ENCODE measurements at places on chromosomes 13 and 19.

GRCh38 chr13:51324714-51325420, 14.6 kb upstream of the SERPINE3 start:
- no peak for DNase-seq

- DNase-seq, result peak; percentile 37
Observed at GRCh38 chr13:40666933-40667621, 636 bp upstream of the FOXO1 start.

- no peak for DNase-seq
Observed at GRCh38 chr13:45752510-45752909, 50.4 kb downstream of the CBY2 start.

DNA sequence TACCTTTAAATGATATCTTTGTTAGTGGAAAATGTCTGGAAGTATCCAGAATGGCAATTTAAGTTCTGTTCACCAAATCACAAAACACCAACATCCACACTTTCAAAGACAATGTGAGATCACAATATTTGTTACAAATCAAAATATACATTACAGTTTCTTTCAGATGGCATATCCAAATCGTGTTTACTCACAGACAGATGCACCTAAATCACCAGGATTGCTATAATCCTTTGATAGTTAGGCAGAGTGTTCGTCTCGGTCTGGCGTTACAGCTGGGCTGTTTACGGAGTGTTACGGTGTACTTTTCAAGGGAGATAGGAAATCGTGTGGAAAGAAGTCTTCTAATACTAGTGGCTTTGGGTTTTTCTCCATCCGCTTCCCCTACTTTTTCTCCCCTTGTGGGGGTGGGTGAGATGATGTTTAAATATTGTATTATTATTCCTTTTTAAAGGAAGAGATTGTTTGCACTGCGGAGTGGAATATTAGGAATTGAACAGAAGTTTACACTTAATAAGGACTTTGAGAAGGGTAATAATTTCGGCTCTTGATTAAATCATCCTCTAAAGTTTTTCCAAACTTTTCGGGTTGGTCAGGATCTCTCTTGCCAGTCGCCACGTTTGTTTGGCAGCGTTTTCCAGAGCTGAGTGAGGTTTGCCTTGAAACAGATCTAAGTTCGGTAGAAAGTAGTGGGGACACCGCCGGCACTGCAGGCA, 1.8 kb downstream of the MAB21L1 start:
- no peak for DNase-seq

DNA sequence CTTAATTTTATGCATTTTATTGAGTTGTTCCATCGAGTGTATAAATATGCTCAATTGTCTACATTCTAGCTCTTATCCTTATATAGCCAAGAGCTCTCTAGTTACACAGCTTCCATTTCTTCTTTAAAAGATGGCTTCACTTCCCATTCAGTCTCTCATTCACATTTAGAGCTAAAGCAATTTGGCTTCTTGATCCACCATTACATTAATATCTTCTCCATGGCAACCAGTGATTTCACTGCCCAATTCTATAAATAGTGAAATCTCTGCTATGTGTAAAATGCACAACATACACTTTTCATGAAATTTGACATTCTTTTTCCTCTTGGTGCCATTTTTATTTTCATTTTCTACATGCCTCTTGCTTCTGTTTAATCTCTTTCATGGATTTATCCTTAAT, 696.9 kb upstream of the ATXN8OS start:
- no peak for DNase-seq

- no peak for DNase-seq
Observed at GRCh38 chr19:40089462-40089861, 1.3 kb downstream of the ZNF780A start.

GRCh38 chr13:79723519-79724024, 242.6 kb downstream of the NDFIP2 start:
- no peak for DNase-seq

GRCh38 chr19:41244117-41244516, 20.1 kb upstream of the HNRNPUL1 start:
- DNase-seq, result no peak

- DNase-seq, result no peak
Observed at GRCh38 chr13:98778749-98779148, 26.3 kb upstream of the SLC15A1 start.

DNA sequence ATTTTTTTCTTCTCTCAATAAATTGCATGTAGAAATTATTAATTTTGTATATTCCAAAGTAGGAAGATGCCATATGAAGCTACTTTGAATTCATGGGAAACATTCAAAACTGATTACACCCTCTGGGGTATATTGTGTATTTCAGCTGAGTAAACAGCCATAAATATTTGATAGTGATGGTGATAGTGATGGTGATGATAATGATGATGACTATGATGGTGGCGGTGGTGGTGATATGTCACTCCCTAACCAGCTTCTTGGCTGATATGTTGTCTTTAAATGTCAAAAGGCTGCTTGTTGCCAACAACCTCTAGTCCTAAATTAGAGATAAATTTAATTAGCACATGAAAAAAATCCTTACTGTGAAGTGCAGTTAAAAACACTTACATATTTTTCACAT, 102.0 kb downstream of the LRCH1 start:
- DNase-seq, result no peak

GRCh38 chr13:111561091-111561781, 240.8 kb downstream of the TEX29 start:
- no peak for DNase-seq

DNA sequence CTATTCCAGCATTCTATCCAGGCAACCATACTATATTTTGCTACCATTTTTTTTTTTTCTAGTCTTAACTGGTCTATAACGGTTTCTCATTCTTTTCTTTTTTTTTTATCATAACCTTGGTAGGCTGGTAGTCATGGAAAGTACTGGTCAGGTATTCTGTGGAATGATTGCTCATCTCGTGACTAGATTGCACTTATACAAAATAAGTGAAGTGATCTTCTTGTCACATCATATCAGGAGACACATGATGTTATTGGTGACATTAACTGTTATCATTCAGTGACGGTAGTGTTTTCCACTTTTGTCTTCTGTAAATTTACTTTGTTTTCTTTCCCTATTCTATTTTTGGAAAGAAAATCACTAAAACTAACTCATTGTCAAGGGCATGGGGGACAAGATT, 239.3 kb upstream of the SLITRK6 start:
- DNase-seq, result no peak

- no peak for DNase-seq
Observed at GRCh38 chr19:9862938-9863337, 27.8 kb downstream of the PIN1 start.

- no peak for DNase-seq
Observed at GRCh38 chr19:34766386-34766785, 6.6 kb downstream of the ZNF599 start.

GRCh38 chr13:39600766-39601165, 2.2 kb downstream of the LHFPL6 start:
- no peak for DNase-seq

- no peak for DNase-seq
Observed at GRCh38 chr19:13281567-13282291, 131.5 kb downstream of the IER2 start.

DNA sequence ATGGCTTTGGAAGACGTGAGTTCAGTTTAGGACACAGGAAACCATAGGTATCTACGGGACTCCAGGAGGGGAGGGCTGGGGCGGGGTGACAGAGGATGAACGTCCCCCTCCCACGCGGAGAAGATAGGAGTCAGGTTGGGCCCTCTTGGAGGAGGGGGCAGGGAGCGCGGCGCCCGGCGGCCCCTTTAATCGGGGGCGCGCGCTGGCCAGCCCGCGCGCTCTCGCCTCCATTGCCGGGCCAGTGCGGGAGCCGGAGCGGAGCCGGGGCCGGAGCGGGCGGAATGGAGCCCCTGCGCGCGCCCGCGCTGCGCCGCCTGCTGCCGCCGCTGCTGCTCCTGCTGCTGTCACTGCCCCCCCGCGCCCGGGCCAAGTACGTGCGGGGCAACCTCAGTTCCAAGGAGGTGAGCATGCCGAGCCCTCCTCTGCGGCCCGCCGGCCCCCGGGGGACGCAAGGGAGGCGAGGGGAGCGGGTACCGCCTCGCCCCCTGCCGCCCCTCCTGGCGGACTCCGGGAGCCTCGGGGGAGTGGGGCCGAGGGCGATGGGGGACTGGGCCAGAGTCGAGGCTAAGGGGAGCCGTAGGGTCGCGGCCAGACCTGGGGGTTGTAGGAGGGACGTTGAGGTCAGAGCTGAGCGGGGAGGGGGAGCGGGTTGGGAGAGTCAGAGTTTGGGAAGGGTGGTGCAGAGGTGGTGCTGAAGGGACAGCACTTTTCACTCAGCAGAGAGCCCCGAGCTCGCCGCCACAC, at the start of gene TMEM145:
TMEM145 (plus strand) TSS at position 214 of the 744 bp plus-strand sequence; CDS start at position 282, 68 bp downstream.
- DNase-seq, result no peak

DNA sequence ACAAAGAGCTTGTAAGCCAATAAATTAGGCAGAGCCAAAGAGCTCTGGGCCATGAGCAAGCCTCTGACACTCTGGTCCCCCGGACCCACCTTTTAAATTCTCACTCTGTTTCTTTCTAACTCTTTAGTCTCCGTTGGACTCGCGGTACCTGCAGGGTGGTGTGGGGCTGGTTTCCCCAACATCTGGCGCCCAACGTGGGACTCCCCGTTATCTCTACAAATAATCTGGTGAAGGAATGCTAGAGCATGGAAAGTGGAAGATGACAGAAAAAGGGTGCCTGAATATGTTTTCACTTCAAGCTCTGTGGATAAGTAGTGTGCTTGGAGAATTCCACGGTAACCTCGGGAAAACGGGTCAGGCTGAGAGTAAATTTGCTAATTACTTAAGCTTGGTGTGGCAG, 36.5 kb upstream of the CYP2B6 start:
- no peak for DNase-seq

DNA sequence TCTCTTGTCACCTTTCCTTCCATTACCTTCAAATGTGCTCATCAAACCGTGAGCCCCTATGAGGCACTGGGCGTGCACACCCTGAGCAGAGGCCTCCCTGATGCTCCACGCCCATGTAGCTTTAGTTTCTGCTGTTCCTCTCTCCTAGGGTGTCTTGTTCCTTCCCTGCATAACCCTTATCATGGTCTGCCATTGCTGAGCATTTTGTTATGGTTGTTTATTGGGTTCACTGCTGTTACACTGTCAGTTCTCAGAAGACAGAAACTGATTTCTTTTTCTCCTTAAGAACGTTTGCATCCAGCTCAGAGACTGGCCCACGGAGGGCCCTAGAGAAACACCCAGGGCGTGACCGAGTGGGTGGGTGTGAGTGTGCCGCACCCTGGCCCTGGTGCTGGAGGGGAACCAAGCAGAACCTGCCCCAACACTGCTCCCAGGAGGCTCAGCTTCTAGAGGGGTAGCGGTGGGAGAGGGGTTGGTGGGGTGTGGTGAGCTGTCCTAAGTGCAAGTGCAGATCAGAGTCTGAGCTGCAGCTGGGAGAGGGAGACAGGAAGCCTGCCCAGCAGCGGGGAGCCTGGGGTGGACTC, 61.4 kb upstream of the URI1 start:
- DNase-seq, result no peak

GRCh38 chr13:111080642-111081041, 34.5 kb upstream of the ARHGEF7 start:
- no peak for DNase-seq

- no peak for DNase-seq
Observed at GRCh38 chr19:29836409-29836825, 24.6 kb downstream of the CCNE1 start.

DNA sequence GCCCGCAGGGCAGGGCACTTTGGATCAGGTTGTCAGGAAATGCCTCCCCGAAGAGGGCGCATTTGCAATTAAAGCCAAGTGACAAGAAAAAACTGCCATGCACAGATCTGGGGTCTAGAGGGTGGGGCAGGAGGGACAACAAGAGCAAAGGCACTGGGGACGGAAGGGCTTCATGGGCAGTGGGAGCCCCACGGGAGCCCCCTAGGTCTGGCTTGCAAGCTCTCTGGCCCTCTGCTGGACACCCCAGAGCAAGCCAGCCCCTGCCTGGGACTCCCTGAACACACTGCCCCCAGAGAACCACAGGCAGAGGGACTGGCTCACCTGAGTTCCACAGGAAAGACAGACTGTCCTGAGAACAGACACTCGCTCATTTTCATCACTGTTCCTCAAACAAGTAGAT, 30.2 kb upstream of the C19orf12 start:
- DNase-seq, result no peak

- DNase-seq, result no peak
Observed at GRCh38 chr13:101423872-101424271, 7.6 kb upstream of the NALCN start.

GRCh38 chr13:109468123-109468522, 318.3 kb downstream of the IRS2 start:
- no peak for DNase-seq

- DNase-seq, result no peak
Observed at GRCh38 chr19:6564393-6564792, 26.6 kb downstream of the CD70 start.

- DNase-seq, result no peak
Observed at GRCh38 chr19:7799640-7800355, 30.2 kb upstream of the EVI5L start.

DNA sequence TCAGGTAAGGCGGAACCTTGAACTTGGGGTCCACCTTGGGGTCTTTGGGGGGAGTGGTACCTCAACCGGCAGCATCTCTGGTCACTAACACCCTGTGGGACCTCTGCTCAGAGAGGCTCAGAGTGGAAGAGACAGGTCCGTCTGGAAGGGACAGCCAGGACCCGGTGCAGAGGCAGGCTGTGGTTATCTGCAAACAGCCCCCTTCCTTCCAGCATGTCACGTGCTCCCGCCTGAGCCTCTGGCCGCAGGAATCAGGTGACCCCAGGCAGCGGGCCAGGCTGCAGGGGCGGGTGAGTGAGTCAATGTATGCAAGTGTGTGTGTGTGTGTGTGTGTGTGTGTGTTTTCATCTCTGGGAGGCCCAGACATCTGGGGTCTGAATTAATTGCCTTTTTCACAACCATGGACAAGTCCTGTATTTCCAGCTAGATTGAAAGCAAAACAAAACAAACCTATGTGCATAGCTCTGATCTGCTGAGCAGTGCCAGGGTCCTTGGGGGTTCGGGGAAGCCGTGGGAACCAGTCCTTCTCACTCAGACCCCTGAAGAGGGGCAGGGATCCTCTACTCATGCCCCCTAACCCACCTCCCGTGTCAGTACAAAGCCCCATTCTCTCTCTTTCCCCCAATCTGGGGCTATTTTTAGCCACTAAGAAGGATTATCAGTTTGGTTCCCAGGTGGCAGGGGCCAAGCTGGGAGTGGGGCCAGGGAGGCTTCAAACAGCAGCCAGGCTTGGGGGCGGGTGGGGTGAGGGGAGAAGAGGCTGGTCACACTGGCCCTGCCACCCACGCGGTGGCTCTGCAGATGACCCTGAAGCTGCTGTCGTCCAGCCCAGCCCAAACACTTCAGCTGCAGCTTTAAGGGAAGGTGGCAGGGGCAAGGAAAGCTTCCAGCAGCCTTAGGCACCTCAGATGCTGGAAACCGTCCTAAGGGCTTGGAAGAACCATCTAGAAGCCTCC, 31.4 kb downstream of the CERS4 start:
- DNase-seq, result peak; percentile 42

DNA sequence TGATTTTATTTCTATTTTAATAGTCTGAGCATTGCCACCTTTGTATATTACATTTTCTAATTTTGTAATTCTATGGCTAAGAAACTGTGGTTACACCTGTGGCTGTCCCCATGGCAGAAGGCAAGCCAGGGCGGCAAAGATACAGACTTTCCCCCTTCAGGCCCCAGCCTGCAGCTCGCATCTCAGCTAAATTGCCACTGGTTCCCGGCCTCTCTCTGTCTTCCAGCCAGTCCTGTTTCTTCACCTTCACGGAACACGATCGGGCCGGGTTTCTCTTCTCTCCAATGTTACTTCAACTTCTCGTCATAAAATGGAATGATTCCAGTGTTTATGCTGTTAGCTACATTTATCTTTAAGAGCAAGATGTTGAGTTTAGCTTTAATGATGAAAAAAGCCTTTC, 124.5 kb upstream of the ZNF507 start:
- DNase-seq, result no peak
